Right forelimb (tissue), 1 donor: ENCODE measurements at places on chromosomes 12 and 14.

- no peak for DNase-seq
Measured at GRCh38 chr14:68284834-68285233, 465.3 kb downstream of the RAD51B start.

- DNase-seq, result no peak
Measured at GRCh38 chr12:95261109-95261508, 43.5 kb downstream of the VEZT start.

- DNase-seq, result peak; percentile 46
Measured at GRCh38 chr12:52354200-52354599, 13.1 kb downstream of the KRT85 start.

GRCh38 chr14:104682107-104682593 lies 7.3 kb upstream of the INF2 start:
- DNase-seq, result no peak

DNA sequence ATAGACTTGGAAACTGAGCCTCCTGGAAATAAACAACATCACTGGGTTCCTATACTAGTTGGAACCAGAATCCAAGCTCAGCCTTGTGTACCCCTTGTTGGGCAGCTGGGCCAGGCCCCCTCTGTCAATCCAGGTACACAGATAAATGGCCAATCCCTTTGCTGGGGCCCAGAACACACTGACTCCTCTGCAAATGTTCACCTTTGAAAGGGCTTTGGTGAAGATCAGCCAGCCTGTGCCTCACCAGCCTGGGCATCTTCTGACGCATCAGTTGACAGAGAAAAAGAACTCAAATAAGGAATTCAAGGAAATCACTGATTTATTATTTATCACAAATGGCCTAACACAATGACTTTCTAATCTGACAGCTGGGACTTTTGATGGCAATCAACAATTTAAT lies 1090.2 kb downstream of the BCL11B start:
- DNase-seq, result no peak

DNA sequence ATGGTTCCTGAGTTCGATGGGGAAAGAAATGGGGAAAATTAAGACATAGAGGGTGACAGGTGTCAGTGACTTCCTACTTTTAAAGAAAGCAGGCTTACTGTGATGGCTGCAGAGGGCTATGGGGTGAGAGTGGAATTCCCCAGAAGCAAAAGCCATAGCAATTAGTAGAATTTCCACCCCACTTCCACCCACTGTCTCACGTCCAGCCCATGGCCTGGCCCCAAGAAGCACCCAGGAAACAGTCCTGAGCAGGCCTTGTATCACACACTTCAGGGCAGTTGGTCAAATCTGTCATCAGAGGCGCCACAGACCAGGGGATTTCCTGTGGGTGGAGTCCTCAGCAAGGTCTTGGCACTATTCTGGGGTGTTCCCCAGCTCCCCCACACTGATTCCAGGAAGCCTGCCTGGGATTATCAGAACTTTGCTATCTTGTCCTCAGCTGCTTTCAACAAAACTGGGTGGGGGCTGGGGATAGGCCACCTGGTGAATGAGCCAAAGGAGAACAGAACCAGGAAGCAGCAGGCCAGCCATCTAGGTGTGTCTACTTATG lies 120.1 kb upstream of the CCND2 start:
- no peak for DNase-seq

DNA sequence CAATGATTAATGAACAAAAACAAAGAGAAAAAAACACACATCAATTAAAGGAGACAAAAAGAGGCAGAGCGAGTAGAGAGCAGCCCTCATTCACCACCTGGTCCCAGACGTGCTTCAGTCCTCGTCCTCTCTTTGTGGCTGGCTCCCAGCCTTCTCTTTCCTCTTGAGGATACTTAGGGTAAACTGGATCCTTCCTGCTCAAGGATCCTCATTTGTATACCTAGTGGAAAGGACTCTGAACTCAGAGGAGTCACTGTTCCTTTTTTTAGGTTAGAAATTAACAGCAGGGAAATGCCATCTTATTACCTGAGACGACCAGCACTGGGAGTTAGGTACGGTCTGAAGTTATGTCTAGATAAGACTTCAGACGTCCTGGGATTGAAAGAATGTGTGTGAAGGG lies 9.7 kb downstream of the MLEC start:
- DNase-seq, result no peak

DNA sequence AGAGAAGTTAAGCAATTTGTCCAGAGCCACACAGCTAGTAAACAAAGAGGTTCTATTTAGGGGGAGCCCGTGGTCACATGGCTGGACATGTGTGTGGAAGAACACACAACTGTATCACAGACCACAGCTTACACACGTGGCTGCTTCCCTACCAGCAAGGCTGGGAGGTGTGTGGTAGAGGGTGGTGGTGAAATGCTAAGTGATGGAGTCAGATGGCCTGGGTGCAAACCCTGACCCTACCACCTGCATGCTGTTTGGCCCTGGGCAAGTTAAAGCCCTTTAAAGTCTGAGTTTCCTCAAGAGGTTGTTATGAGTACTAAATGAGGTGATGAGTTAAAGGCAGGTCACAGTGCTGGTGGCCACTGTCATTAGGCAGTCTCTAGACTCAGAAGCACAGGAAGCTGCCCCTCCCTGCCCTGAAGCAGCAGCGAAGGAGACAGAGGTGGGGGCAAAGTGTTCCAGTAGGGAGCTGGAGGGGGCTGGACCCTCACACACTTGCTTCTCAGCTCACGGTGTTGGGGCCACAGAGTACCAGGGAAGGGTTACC lies 64.2 kb downstream of the ERH start:
- no peak for DNase-seq
